ENCODE measurements at places on chromosomes 12 and 14. TPM values are rescaled to one million over a fixed set of nuclear protein-coding genes. Genes with fewer than 3 reads are reported as not detected.

- DNase-seq: no peak
These were observed 150.6 kb downstream of the ADCK1 start for GRCh38 chr14:77950371-77951063.

DNA sequence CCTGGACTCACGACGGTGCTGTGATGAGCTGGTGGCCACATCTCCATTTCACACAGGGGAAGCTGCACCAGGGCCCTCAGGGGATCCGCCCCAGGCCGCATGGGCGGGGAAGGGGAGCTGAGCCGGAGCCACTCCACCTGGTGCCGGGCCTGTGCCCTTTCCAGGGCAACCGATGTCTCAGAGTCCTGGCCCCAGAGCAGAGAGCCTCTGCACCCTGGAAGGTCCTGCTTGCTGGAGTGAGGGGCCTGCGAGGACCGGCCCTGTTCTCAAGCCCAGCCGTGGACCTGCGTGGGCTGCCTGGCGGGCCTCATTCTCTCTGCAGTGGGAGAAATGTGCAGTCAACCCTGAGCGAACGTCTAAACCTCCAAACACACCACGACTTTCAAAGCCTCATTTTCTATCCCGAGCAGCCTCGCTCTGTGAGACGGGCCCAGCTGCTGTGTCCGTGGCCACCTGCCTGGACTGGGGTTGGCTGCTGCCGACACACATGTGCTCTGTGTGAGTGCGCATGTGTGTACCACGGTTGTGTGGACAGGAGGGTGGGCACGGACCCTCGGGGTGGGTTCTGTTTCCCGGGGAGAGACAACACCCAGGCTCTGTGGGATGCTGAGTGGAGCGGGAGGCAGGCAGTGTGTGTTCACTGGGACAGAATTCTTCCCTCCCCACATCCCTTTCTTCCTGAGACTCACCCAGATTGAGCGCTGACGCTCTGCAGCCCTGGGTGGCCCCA, 163.5 kb downstream of the KIF26A start:
- DNase-seq: no peak

DNA sequence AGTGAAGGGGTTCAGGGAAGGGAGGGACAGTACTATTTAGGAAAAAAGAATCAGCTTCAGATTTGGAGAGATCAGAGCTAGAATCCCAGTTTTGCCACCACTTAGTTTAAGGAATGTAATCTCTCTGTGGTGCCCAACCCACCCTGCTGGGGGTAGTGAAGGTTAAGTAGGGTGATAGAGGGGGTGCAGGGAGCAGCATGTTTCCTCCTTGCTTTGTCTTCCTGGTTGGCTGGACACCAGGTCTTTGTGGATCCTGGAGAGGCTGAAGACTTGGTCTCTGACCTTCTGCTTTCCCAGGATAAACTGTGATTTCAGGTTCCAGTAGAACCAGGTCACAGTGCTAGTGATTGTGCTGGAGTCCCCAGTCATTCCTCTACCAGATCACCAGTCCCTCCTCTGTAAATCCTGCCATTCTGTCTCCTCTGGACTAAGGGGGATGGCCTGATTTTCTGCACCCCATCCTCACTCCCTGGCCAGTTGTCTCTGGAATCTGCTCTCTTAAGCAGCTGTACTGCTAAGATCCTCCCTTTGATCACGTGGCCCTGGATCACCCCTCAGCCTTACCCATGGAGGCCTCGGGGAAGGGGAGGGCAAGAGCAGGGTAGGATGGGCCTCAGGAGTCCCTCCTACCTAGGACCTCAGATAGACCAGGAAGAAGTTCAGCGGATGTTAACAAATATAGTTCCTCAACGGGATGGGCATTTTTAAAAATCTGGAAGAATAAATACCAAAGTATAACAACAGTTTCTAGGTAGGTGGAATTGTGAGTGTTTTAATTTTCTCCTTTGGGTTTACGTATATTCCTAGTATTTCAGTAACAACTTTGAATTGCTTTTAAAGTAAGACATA, 3.1 kb downstream of the MAP3K12 start:
- peak; percentile 72 for DNase-seq

- no peak for DNase-seq
These were observed 2.1 kb upstream of the BDKRB2 start for GRCh38 chr14:96202441-96203094.

The KRT3 gene
- not detected for total RNA-seq

DNA sequence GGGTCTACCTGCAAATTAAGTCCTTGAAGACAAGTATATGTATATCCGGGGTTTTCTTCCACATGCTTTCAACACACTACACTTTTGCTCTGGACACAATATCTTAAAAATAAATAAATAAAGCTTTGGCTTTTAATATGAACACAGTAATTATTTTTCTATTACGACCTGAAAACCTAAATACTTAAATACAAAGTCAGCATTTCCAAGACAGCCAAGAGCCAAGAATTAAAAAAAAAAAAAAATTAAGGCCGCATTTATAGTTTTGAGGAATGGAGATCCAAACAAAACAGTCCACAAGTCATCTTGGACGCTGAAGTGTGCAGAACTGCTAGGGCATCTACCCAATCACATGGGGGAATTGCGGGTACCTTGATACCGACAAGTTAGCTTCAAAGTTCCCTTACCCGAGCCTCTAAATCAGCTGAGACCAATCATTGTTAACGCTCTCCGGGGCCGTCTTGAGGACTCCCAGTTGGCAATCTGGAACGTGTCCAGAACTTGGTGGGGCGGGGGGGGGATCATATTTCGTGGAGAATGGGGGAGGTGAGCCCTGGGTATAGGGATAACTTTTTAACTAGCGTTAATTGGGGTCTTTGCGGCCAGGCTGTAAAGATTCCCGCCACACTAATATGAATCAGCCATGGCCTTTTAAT, 731 bp upstream of the PCNX4 start:
- DNase-seq: peak; percentile 89

The SMIM41 gene
- total RNA-seq: 4.5 TPM

The ZDHHC22 gene
- total RNA-seq: not detected
